Activated naive CD8-positive, alpha-beta T cell treated with anti-CD3 and anti-CD28 coated beads, Interleukin-2, amount 50 U/mL, for 16 hours (primary cell): ENCODE measurements at places on chromosomes 12 and 14.

DNA sequence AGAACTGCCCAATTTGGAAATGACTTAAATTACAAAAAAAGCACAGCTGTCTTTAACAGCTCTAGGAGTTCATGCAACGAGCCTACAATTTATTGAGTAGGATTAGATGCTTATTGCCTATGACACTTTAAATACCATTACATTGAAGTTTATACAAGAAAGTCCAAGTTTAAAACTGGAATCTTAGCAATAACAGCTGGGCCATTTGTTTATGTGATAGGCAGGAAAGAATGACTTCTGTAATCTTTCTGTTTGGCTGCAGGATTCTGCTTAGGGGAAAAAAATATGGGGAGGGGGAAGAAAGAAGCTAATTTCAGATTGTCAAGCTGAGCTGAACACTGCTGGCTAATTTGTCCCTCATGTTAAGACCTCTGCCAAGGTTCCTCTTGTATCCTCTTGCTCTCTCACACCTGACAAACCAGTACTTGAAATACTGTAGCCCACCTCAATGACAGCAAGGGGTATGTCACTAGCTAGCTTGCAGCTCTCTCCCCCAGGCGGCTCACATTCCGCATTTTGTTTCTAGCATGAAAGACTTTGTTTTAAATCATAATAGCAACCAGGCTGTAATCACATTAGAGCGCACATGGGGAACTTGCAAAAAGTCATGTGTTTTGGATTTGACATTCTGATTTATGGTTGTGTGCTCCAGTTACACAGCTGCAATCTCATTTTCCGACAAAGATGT, 384.8 kb downstream of the BMP4 start:
- DNase-seq = no peak

DNA sequence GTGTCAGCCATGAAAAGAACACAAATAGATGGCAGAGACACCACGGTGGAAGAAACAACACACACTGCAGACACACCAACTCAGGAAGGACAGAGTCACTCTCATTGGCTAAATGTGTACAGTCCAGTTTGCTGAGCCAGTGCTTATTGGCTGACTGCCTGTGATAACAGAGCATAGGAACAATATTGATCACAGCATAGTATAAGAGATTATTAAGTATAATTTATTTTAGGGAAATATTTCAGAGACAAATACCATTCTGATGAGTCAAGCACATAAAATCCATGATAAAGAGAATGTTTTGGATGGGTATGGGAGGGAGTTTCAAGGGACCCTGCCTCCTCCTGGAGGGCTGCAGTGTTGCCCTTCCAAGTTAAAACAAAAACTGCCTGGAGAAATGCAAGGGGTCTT, 50.9 kb downstream of the BTG1 start:
- no peak for DNase-seq

GRCh38 chr12:1843641-1844005, 23.3 kb downstream of the LRTM2 start:
- DNase-seq = no peak

DNA sequence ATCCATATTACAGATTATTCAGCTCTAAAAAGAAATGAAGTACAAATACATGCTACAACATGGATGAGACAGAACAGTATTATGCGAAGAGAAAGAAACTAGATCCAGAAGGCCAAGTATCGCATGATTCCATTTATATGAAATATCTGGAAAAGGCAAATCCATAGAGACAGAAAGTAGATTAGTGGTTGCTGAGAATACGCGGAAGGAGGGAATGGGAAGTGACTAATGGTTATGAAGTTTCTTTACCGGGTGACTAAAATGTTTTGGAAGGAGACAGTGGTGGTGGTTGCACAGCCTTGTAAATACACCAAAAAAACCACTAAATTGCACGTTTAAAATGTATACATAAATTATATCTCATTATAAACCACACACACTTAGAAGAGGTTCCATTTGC, 12.5 kb downstream of the PRDM4 start:
- DNase-seq = no peak

DNA sequence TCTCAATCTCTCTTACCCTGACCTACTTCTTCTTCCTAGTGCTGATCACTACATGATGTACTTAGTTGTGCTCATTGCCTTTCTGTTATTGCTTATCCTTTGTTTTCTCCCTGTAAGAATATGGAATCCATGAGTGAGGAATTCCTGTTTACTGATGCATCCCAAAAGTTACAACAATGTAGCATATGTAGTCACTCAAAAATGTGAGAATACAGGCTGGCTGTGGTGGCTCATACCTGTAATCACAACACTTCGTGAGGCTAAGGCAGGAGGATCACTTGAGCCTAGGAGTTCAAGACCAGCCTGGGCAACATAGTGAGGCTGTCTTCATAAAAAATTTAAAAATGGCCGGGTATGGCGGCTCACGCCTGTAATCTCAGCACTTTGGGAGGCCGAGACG, 8.0 kb upstream of the WDR20 start:
- no peak for DNase-seq

- DNase-seq = no peak
Observed at GRCh38 chr12:48037267-48037915, 33.1 kb upstream of the COL2A1 start.

GRCh38 chr14:74619672-74620131, 7.7 kb upstream of the LTBP2 start:
- no peak for DNase-seq

DNA sequence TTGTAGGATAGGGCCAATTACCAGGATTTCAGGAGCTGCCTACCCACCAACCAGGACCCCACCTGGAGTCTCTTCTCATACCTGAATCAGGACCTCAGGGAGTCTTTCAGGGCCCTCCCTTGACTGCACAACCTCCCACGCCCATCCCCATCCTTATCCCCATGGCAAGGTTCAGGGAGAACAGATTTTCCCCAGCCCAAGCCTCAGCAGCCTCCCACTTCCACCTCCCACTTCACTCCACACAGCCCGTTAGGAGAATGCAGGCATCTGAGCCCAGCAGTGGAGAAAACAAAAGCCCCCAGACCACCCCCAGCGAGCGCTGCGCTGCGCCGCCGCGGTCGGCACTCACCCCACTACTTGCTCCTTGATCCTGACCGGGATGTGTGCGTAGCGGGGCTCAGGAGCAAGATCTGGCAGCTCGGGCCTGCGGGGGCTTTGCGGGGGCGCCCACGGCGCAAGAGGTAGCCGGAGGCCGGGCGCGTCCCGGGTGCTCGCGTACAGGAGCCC, 1.4 kb downstream of the B4GALNT1 start:
- no peak for DNase-seq

GRCh38 chr12:58416236-58416635, 474.9 kb downstream of the ATP23 start:
- DNase-seq = no peak

DNA sequence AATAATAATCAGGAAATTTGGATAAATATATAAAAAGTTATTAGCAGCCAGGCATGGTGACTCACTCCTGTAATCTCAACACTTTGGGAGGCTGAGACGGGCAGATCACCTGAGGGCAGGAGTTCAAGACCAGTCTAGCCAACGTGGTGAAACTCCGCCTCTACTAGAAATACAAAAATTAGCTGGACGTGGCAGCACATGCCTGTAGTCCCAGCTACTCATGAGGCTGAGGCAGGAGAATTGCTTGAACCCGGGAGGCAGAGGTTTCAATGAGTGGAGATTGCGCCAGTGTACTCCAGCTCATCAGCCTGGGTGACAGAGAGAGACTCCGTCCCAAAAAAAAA, 64.5 kb downstream of the SYT1 start:
- DNase-seq = no peak

GRCh38 chr14:67166450-67166853, 22.8 kb upstream of the GARIN2 start:
- no peak for DNase-seq

GRCh38 chr12:110680032-110680431, 8.9 kb downstream of the HVCN1 start:
- DNase-seq = no peak

DNA sequence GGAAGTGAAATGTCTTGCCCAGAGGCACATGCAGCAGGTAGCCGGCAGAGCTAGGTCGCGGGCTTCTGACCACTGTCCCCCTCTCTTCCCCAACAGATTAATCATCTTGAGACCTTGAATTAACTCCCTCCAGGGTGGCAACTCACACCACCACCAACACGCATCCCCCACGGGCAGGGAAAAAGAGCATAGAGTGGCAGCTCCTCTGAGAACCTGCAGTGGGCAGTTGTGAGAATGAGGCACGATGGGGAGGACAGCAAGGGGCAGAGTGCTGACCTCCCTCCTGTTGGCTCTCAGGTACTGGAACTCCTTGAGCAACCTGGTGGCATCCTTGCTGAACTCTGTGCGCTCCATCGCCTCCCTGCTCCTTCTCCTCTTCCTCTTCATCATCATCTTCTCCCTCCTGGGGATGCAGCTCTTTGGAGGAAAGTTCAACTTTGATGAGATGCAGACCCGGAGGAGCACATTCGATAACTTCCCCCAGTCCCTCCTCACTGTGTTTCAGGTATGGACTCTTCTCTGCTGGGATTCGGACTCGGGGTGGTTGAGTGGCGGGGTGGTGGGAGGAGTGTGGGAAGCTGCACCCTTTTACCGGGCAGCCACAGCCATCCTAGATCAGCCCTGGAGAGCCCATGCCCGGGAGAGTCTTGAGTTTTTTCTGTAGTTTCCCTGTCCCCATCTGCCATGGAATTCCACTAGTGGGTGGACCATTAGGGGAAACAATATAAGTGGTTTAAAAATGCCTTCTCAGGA, 213.3 kb upstream of the FKBP4 start:
- no peak for DNase-seq

DNA sequence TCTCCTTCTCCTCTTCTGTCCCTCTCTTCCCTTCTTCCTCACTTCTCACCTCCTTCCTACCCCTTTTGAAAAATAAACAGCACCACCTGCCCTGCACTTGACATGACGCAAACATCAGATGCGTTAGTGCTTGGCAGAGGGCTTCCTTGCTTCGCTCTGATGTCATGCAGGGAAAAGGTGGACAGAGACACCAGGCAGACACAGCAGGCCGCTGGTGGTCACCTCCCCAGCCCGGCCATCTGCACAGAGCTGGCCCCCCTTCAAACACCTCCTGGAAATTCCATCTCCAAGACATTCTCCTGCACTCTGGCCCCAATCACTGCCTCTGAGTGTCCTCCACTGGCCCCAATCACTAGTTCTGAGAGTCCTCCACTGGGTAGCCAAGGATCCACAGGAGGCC, 353.6 kb downstream of the MED13L start:
- no peak for DNase-seq

DNA sequence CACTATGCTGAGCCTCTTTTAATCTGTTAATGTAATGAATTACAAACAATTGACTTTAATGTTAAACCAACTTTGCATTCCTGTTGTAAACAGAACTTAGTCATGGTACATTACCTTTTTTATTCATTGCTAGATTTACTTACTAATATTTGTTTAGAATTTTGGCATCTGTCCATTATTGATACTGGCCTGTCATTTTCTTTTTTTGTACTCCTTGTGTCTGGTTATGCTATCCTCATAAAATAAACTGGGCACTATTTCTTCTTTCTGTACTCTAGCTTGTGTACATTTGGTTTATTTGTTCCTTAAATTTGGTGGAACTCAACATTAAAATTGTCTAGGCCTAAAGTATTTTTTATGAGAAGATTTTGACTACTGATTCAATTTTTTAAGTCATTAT, 32.1 kb downstream of the SPATA7 start:
- DNase-seq = no peak

GRCh38 chr14:58107947-58108552, 44.0 kb downstream of the ARMH4 start:
- DNase-seq = no peak

GRCh38 chr12:68324531-68324930, 7.6 kb downstream of the MDM1 start:
- no peak for DNase-seq

DNA sequence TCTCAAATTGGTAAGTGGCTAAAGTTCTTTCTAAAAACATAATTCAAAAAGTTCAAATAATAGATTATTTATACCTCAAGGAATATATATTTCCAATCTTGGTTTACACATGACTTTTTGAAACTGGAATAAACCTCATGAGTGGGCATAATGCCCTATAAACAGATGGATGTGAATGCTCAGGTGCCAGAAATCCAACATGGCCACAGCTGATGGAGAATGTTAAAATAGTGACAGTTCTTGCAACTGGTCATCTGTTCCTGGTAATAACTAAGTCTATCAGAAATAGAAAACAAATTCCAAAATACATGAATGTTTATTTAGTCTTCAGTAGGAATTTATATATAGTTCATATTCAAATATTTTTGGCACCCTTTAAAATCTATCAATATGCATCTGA, 21.6 kb upstream of the CNOT2 start:
- DNase-seq = no peak

DNA sequence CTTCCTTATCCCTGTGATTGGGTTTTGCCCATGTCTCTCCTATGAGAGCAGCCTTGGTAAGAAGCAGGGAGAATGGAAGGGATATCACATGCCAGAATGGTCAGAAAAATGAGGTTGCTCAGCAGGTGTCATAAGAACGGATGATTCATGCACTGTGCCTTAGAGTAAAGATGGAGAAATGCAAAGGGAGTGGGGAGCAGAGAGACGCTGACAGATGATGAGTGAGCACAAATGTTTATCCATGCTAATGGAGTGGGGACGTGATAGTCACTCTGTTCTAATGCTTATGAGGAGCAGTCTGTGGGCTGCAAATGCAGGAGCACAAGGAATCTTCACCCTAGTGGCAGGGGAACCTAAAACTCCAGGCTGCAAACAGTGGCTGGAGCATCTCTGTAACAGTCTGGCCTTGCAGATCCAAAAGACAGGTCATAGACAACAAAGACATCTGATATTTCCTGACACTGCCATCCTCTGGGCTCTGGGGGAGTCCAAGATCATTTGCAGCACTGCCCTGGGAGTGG, 243.2 kb downstream of the CACNA1C start:
- no peak for DNase-seq

GRCh38 chr14:92645841-92646478, 102.5 kb downstream of the LGMN start:
- DNase-seq = no peak

GRCh38 chr14:103472939-103473338, 49.7 kb downstream of the CKB start:
- DNase-seq = no peak

- DNase-seq = no peak
Observed at GRCh38 chr14:67728258-67728657, 26.6 kb downstream of the RDH12 start.

GRCh38 chr14:34833549-34834523, 41.3 kb downstream of the BAZ1A start:
- DNase-seq = no peak

DNA sequence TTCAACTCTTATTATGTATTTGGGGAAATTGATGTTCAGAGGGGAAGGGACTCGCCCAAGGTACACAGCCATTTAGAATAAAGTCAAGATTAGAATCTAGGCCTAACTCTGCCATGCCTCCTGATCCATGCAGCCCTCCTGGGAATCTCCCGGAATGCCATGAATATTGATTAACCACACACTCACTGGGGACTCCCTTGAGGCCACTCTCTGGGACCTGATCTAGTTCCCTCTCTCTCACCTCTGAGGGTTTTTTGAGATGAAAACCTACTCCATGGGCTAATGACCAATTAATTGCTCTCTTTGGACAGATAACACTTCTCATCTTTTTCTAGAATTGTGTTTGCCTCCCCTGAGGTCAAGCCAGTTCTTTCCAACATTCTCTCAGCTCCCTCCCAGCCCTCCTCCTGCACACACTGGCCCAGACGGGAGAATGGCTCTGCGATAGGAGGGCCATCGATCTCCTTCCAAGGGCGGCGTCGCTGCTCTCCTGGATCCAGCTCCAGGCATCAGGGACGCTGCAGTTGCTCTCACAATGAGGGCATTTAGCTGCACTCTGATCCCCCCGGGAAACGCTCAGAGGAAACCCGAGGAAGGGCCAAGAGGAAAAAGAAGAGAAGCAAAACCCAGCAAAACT, 22.6 kb downstream of the WSCD2 start:
- DNase-seq = no peak

- DNase-seq = no peak
Observed at GRCh38 chr12:130649101-130650045, 66.7 kb downstream of the RIMBP2 start.
